ENCODE measurements at places on chromosomes 5 and 9.

- no peak for DNase-seq
Observed at GRCh38 chr5:67381236-67381880, 184.8 kb upstream of the CD180 start.

GRCh38 chr5:19125956-19126713 lies 861.9 kb downstream of the CDH18 start:
- no peak for DNase-seq

DNA sequence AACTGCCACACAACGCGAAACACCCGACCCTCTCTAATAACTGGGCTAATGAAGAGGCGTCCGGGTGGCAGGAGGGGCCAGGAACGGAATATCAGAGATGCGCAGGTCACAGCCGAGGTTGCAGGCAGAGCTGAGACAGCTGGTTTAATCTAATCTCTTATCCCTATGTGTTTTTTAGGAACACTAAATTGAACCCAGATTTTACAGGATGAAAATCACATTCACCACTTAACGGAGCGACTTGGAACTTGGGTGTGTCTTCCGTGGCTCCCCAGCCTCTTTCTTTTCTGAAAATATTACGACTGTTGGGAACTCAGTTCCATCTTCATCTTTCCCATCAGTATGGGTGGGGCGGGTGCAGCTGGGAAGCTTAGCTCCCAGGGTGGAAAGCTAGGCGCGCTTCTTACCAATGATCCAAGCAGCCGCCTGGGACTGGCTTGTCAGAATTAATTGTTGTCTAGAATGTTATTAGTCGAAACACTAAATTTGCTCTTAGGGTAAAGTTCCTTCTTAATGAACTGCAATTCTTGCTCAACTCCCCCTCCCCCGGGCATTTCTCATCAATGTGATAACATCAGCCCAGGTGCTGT lies 92.5 kb downstream of the IRX2 start:
- DNase-seq, result no peak

GRCh38 chr5:180072556-180072955 lies 997 bp upstream of the RNF130 start:
- no peak for DNase-seq

GRCh38 chr5:67577424-67577823 lies 380.8 kb upstream of the CD180 start:
- no peak for DNase-seq

DNA sequence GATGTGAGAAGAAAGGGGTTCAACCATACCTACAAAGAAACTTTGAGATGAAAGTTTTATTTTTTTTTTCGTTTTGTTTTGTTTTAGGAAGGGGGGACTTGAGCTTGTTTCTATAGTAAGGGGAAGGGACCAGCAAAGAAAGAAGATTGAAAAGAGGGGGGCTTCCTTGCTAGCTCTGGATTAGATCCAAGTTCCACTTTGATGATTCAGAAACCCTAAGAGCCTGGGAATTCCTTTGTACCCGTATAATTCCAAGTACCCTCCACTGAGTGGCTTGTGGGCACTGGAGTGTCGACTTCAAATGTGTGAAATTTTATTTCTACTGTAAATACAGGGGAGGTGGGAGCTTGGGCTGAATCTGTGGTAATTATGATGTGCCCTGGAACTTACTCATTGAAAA lies 10.9 kb downstream of the MAMDC2 start:
- DNase-seq, result no peak

DNA sequence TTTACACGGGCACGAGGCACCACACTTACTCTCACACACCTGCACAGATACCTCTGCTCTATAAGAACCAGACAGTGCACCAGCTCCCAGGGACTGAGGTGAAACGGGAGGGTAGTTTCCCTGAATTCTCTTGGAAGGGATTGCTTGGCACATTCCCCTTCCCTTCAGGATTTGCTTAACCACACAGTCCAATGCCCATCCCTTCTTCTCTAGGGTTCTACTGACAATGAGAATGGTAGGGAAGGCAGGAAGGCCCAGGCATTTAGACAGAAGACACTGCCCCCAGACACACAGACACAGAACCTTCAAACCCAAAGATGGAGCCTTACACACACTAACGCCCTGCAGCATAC lies 704 bp upstream of the LHX6 start:
- no peak for DNase-seq

DNA sequence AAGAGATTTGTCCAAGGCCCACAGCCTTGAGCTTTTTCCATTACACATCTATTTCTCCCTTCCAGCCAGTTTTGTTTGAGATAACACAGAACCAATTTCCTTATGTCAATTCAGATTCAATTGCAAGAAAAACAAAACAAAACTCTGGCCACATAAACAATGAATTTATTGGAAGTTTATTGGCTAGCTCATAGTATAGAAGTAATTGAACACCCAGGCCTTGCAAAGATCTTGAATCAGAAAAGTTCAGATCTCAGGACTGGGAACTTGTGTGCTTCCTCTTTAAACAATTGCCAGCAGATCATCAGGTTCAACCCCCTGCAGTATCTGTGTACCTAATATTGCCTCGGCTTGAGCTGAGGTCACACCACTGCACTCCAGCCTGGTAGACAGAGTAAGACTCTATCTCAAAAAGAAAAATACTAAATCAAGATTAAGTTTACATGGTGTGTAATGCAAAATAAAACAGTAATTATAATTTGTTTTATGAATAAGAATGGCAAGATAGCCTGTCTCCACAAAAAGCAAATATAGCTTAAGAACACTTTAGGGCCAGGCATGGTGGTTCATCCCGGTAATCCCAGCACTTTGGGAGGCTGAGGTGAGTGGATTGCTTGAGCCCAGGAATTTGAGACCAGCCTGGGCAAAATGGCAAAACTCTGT lies 4.1 kb upstream of the ZCCHC10 start:
- DNase-seq, result no peak
